Stimulated activated CD8-positive, alpha-beta memory T cell treated with anti-CD3 and anti-CD28 coated beads, Interleukin-15, amount 100 ng/mL, for 4 hours (primary cell): ENCODE measurements at places on chromosomes 11 and 22.

DNA sequence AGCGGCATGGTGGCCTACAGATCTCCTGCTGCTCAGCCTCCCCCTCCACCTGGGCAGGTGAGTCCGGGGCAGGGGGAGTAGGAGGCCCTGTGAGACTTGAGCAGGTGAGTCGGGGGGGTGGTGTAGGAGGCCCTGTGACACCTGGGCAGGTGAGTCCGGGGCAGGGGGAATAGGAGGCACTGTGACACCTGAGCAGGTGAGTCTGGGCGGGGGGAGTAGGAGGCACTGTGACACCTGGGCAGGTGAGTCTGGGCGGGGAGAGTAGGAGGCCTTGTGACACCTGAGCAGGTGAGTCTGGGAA is 299.3 kb downstream of the BRD1 start:
- no peak for DNase-seq

DNA sequence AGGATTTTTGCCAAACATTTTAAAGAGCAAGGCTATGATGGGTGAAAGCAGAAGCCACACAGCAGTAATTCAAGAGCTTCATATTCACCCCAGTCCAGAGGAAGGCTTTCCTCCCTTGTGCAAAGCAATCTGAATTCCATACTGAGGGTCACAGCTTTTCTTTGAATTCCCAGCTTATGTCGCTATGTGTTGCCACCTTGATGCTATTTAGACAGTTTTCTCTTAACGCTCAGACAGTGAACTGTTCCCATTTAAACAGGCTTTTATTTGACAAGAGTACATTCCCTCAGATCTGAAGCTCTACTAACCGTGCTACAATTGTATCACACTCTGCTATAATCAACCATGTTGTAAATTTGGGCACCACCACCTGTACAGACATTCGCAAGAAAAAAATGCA is 279.7 kb downstream of the CADM1 start:
- DNase-seq, result no peak

- DNase-seq, result no peak
These were observed 60.7 kb downstream of the RAB38 start for GRCh38 chr11:88114486-88115045.

DNA sequence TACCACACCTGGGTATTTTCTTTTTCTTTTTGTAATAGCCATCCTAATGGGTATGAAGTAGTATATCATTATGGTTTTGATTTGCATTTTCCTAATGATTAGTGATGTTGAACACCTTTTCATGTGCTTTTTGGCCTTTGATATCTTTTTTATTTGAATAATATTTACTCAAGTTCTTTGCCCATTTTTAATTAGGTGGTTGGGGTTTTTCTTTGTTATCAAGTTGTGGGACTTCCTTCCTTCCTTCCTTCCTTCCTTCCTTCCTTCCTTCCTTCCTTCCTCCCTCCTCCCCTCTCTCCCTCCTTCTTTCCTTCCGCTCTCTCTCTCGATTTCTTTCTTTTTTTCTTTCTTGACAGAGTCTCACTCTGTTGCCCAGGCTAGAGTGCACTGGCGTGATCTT is 75.0 kb upstream of the PDGFD start:
- no peak for DNase-seq

DNA sequence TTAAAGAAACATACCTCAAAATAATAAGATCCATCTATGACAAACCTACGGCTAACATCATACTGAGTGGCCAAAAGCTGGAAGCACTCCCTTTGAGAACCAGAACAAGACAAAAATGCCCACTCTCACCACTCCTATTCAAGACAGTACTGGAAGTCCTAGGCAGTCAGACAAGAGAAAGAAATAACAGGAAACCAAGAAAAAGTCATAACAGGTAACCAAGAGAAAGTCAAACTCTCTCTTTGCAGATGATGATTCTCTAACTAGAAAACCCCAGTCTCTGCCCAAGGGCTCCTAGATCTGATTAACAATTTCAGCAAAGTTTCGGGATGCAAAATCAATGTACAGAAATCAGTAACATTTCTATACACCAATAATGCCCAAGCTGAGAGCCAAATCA is 35.6 kb downstream of the TMEM123 start:
- no peak for DNase-seq

GRCh38 chr22:45402466-45402985 is 10.9 kb downstream of the SMC1B start:
- DNase-seq, result no peak

DNA sequence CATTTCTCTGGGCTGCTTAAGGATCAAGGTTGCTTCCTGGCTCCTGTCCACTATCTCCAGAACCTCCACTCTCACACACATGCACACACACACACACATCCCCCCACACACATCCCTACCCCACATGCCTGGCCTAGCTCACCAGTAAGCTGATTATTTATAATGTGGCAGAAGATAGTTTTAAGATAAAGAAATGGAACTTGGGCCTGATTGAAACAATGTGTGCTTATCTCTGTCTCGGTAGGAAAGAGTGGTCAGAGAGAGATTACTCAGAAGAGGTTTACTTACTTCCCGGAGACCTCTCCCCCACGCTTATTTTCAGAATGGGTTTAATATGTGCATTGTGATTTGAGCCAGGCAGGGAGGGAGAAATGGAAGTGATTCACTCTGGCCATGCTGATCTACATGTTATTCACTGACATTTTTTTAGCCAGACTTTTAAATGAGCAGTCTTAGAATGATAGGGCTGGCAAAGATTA is 422.4 kb downstream of the TENM4 start:
- no peak for DNase-seq

DNA sequence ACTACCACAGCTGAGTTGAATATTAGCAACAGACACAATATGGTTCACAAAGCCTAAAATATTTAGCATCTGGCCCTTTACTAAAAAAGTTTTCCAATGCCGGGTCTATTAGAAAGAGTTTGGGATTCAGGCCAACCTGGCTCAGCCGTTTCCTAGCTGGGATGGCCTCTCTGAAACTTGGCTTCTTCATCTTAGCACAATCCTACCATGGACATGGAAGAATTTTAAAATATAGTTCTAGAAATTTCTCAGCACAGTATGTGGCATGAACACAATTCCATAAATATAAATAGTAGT is 103.8 kb downstream of the RRAS2 start:
- DNase-seq, result no peak

GRCh38 chr11:18221274-18221876 is 15.2 kb downstream of the SAA4 start:
- no peak for DNase-seq

DNA sequence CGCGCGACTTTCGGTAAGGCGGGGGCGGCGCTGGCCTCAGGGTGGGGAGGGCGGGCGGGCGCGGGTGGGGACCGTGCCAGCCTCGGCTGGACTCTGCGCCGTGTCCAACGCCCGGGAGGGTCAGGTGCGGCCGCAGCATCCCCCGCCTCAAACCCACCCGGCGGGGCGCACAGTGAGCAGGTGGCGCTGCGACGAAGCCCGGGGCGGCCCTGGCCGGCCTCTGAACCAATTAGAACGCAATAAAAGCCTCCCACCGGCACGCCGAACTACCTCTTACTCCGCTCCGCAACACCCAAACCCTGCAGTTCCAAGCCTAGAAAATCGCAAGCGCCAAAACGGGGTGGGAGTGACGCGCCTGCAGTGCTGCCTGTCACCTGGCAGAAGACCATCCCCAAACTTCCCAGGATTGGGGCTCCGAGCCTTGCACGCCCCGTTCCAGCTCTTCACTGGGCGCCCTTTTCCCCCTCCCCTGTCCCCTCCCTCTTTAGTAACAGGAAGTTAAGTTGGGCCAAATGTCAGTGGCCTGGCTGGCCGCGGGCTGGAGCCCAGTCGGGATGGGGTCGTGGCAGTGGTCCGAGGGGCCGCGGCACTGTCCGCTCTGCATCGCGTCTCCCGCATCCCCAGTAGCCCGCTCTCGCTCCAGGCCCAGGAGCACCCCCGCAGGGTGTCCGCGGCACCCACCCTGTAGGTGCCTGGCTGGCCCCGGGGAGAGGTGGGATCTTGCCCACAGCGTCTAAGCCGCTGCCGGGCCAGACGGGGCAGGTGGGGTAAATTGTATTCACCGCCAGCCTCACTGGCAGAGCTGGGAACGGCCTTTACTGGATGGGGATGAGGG is 541 bp downstream of the MICAL2 start:
- DNase-seq, result no peak

DNA sequence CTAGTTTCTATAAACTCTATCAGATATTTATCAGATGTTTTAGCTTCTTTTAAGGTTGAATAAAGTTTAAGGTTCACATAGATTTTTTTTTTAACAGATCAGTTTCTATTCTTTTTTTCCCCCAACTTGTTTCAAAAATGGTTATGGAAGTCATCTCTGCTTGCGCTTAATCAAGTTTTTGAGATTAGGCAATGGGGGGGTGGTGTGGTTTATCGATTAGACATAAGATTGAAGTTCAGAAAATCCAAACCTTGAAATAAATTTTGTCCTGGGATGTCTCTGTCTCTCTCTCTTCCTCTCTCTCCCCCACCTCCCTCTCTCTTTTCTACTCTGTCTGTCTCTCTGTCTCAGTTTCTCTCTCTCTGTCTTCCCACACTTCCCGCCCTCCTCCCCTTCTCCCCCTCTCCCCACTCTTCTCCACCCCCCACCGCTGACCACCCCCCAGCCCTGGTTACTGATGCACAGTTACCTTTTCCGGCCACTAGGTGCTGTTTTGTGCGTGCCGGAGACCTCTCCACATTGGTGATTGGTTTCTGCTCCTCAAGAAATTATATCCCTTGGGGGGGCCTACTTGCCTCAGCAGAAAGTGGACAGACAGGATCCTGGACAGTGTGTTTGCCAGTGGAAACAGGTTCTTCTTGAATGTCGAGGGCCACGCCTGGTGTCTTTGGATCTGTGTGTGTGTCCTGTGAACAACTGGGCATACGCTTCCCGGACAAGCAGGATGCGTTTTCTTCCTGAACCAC is 29.7 kb upstream of the ANO1 start:
- DNase-seq, result no peak

DNA sequence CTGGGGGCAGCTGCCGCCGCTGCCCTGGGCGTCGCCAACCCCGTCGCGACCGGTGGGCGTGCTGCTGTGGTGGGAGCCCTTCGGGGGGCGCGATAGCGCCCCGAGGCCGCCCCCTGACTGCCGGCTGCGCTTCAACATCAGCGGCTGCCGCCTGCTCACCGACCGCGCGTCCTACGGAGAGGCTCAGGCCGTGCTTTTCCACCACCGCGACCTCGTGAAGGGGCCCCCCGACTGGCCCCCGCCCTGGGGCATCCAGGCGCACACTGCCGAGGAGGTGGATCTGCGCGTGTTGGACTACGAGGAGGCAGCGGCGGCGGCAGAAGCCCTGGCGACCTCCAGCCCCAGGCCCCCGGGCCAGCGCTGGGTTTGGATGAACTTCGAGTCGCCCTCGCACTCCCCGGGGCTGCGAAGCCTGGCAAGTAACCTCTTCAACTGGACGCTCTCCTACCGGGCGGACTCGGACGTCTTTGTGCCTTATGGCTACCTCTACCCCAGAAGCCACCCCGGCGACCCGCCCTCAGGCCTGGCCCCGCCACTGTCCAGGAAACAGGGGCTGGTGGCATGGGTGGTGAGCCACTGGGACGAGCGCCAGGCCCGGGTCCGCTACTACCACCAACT is 1.0 kb downstream of the FUT4 start:
- no peak for DNase-seq

GRCh38 chr22:46262449-46263215 is 511 bp downstream of the PKDREJ start:
- no peak for DNase-seq

GRCh38 chr11:94775567-94776327 is 7.6 kb downstream of the AMOTL1 start:
- no peak for DNase-seq

- DNase-seq, result no peak
These were observed 5.9 kb downstream of the VPS26B start for GRCh38 chr11:134230339-134230738.

DNA sequence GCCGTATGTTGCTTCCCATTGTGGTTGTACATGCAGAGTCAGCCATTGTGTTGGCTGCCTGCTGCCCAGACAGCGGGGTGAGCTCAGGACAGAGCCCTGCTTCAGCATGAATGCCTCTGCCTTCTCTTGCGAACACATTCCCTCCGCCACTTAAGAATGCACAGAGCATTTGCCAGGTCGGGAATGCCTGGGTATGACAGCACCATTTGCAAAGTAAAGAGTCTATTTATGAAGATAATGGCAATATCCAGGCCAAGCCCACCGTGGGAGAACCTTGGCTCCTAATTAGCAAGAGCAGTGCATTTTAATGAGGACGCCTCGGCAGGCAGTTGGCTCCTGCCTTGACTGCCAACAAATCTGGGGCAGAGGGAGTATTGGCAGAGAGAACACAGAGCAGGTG is 62.5 kb upstream of the SORL1 start:
- DNase-seq, result no peak

DNA sequence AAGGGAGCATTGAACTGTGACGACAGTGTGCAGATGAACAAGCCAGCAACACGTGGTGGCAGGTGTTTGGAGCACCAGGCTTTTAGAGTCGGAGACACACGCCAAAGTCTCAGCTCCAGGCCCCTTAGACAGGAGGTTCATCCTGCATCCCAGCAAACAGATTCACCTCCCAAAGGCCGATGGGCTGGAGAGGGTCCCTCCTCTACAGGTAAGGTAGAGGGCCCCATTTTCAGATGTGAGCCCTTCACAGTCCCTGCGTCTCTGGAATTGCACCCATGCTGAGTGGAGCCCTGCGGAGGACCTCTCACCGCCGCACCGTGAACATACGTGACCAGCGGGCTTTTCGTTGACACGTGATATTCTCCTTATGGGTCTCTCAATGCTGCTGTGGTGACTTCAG is 109.0 kb upstream of the B3GAT1 start:
- no peak for DNase-seq

DNA sequence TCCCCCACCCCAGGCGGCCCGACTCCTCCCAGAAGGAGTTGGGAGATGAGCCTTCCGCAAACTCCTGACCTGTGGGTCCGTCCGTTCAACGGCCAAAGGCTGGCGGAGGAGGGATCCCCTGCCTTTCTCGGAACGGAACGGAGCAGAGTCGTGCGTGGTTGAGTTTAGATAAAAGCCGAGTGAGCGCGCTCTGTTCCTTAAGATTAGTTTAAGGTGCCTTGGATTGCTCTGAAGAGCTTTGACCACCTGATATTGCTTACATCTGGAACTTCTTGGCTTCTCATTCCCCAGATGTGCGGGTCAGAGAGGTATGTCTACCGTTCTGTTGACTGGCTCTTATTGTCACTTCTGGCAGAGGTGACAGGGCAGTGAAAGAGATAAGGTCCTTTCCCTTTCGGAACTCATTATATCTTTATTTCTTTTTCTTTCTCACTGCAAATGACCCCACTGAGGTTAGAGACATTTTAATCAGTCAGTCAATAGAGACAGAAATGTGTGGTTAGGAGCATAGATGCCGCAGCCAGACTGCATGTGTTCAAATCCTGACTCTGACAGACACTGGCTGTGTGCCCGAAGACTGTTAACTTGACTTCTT is at the start of gene TRIM6:
Gene TRIM6 (plus strand): TSS at position 31 of the 595 bp plus-strand sequence. CDS start 261 bp downstream, at position 292.
- DNase-seq, result no peak

DNA sequence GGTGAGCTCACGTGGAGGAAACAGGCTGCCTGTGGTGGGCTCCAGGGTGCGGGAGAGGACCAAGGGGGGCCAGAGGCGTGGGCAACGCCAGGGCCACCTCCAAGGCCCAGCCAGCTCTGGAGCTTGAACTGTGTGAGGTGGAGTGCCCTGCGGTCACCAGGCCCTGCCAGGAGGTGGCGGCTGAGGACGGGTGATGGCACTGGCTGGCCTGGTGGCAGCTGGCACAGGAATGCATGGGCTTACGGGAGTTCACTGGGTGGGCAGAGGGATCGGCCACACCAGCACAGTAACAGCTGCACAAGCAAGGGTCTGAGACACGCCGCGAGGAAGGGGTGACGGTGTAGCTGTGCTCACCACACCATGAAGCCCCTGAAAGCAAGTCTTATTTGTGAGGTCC is 15.8 kb downstream of the TOLLIP start:
- no peak for DNase-seq
